SIG-M5 (cell line): ENCODE measurements at places on chromosomes 3 and 15.

DNA sequence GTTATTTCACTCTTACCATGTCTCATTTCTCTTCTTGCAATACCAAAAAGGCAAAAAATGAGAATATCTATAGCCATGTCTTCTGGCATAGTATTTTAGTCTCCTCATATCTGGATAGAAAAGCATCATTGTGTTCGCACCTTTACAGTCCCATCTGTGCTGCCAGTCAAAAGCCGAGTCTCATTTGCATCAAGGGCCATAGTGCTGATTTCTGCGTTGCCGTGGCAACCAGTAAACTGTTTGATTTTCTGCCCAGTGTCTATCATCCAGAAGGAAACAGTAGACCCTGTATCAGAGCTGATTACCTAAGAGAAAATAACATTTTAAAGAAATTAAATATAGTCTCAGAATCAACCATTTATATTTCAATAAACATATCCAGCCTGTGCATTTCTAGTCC lies 86.1 kb upstream of the SERPINI2 start:
- DNase-seq, result no peak

DNA sequence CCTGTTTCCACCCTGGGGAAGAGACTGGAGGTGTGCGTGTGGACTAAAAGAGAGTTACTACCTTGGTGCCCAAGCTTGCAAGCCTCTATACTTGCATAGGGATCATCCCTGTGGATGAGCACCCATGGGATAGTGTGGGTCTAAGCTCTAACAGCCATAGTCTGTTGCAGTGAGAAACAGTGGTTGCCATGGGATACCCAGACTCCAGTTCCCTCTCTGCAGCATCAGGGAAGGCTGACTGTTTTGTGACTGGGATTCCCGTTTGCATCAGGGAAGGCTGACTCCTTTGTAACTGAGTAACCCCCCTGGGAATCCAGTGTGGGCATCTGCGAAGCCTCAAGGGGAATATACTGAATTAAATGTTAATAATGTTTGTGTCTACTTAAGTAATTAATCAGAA lies 196.1 kb downstream of the ZNF621 start:
- DNase-seq, result no peak

DNA sequence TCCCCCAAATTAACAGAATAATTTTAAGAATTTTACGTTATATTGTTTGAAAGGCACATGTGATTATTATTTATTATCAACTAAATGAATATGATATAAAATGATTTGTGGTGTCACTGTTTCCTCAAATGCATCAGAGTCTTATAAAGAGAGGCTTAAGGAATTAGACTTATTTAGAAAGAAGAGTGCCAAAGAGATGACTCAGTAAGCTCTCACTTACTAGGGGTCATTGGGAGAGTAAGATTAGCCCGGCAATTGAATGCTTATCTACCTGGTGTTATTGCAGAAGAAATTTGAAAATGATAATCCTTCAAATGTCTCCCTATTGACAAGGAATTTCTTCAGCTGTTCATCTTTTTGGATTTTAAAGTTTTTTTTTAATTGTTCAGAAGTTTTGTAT lies 408.7 kb downstream of the OXSM start:
- DNase-seq, result no peak

DNA sequence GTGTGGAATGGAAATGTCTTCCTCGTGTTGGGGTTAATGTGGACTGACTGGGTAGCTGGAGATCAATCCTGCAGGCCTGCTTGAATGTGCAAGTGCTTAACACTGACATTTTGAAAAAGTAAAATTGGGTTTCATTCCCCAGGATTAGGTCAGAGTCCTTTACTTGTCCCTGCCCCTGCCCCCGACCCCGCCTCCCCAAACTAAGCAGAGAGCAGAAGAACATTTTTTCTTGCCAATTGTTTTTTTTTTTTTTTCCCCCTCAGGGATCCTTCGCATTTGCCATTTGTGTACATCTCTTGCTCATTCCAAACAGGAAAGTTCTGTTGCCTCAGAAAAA lies 147.0 kb upstream of the NR2F2 start:
- DNase-seq, result no peak

- DNase-seq, result no peak
Observed at GRCh38 chr3:4982773-4983738, 3.8 kb downstream of the BHLHE40 start.

DNA sequence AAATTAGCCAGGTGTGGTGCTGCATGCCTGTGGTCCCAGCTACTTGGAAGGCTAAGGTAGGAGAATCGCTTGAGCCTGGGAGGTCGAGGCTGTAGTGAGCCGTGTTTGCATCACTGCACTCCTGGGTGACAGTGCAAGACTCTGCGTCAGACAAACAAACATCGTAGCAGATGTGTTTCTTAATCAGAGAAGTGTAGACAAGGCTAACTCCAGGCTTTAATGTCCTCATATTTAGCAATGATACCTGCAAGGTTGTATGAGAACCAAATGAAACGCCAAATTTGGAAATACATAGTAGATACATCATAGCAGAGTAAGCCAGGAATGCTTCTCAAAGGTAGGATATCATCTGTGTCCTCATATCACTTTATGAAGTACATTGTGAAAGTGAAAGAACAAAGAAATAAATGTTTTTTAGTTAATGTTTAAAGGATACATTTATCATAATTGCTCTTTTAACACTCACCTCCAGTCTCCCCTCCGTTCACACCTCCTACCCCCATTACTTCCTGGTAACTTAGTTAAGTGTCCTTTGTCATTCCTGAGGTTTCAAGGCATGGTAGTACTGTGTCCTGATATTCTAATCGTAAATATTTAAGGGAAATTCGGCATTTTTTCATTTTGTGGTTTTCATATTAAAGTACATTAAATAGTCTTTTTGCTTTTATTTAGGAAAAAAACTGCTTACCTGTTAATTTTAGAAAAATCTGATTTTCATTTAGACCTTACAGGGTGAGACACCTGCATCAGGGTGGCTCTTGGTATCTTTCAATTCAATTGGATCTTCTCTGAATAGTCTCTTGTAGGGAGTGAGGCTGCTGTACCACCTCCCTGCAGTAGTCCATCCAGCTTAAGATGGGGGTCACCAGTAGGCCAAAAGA lies 96.1 kb downstream of the OPA1 start:
- DNase-seq, result no peak

DNA sequence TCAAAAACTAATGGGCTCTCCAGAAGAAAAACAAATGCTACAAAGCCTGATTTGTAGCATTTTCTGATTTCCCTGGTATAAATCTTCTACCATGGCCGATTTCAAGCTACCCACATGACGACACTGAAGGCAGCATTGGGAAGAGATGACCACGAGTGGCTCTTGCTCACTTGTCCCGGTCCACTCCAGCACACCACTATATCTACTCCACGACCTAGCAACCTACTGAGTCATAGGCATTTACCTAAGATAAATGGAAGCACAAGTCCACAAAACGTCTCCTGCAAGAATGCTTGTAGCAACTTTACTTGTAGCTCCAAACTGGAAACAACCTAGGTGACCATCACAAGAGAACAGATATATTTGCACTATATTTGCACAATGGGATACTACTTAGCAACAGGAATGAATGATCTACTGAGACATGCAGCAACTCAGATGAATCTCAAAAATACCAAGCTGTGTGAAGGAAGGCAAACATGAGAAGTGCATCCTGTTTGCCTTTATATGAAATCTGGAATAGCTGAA lies 60.8 kb upstream of the HES1 start:
- no peak for DNase-seq

GRCh38 chr15:60735559-60736047 lies 256.7 kb upstream of the ICE2 start:
- no peak for DNase-seq

DNA sequence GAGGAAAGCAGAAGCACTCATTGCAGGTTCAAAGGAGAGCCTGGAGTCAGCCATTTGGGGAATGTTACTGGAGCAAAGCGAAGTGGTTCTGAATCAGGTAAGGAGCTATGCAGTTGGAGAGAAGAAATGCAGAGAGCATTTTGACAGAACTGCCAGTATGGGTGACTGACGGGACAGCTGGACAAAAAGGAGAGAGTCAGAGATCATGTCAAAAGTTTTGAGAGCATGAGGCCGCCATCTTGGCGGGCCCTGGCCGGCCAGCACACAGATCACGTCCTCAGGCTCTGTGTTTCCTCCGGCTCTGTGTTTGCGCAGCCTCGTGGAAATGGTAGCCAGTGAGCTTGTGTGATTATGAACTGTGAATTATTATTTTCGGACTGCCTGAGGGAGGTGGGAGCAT lies 29.8 kb upstream of the UBE3A start:
- no peak for DNase-seq

DNA sequence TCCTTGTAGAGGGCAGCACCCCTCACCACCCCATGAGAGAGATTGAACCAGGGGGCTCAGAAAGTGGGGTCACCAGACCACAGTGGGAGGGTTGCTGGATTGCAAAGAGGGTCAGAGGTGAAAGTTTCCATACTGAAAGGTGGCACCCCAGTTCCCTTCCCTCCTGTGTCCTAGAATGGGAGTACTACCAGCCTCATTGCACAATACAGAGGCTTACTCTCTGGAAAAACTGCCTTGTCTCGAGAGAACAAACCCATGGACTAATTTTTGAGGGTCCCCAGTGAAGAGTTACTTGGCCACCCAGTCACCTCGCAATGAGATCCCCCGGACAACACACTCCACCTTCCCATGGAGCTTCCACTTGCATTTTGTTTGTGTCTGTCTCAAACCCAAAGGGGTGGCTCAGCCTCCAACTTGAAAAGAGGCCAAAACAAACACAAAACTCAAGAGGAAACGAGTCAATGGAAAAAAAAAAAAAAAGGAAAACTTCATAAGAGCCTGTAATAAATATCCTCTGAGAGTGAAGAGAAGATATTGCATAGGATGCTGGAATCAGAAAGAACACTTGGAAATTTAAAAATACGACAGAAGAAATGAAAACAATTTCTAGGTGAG lies 18.6 kb downstream of the MESP2 start:
- DNase-seq, result no peak

- DNase-seq, result no peak
Observed at GRCh38 chr3:156449710-156450574, 105.0 kb downstream of the SSR3 start.

GRCh38 chr15:95558916-95559315 lies 771.6 kb upstream of the NR2F2 start:
- no peak for DNase-seq

DNA sequence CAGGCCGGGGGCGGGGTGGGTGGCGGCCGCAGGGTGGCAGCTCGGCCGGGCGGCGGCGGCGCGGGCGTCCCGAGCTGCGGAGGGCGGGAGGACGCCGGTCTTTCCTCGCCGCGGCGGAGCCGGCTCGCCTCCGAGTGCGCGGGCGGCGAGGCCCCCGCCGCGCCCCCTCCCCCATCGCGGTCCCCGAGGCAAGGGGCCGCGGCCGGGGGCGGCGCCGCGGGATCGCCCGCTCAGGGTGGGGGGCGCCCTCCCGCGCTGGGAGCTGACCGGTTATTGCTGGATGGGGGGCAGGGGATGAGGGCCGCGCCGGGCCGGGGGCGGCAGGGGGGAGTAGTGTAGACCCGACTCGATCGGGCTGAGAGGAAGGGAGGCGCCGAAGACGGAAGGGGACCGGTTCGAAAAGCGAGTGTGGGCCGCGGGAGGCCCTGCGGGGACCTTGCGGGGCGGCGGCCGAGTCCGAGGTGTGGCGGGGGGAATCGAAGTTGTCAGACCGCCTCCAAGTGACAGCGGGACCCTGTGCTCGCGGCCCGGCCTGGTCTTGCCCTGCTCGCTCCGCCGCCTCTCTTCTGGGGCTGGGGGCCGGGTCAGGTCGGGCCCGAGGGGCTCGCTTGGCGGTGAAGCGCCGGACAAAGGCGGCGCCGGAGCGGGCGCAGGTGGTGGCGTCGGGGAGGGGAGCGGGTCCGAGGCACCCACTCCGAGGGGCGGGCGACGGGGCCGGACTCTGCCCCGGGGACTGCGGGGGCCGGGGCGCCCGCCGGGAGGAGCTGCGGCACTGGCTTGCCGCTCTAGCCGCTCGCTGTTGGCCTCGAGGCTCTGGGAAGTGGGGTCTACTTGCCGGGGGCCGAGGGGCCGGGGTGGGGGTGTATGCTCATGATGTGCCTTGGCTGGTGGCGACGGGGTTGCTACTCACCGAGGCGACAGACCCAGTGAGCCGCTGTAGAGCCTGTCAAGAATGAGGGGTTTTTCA lies 1.1 kb downstream of the BAHD1 start:
- DNase-seq, result no peak

DNA sequence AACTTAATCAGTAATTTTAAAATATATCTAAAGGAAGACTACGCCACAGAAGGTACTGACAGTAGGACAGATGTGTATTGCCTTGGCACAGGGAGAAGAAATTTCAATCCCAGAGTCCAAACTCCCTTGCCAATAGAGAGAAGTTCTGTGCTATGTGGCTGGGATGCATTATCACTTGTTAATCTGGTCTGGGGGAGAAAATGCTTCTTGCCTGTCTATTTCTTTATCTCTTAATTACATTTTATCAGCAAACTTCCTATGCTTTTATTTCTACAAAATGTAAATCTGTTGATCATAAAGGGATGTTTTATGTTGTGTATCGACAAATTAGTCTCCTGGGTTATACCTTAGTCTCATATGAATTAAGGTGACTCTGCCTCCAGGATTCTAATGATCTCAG lies 21.7 kb downstream of the RBMS3 start:
- DNase-seq, result no peak

GRCh38 chr3:98482717-98483482 lies 14.6 kb upstream of the OR5K2 start:
- DNase-seq, result no peak

DNA sequence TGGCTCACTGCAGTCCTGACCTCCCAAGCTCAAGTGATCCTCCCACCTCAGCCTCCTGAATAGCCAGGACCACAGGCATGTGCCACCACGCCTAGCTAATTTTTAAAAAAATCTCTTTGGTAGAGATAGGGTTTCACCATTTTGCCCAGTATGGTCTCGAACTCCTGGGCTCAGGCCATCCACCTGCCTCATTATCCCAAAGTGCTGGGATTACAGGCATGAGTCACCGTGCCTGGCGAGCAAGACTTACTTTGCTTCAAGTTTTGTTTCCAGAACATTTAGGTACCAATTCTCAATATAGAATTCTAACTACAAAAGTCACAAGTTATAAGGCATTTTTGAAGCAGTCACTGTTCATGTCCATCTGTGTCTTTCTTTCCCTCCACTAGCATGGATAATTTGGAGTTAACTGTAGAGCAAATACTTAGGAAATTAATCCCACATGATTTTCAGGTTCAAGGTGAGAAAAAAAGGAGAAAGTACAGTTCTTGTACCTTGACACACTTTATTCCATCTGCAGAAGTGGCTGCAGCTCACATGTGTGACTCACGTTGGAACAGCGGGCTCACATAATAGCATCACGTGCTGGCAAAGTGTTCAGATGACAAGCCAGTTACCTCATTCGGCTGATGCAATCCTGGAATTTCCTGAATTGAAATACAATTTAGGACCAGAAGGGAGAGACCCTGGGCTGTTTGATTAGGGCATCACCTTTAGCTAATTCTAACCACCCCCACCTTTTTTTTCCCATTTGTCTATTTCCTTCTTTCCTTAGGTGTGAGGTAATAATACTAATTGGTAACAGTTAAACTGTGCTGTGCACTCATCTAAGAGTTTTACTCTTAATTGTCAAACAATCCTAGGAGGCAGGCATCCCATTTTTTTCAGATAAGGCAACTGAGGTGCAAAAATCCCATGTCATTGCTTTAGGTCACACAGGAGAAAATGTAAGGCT lies 46.9 kb upstream of the NEDD4 start:
- no peak for DNase-seq

GRCh38 chr3:105444725-105445124 lies 78.0 kb downstream of the ALCAM start:
- no peak for DNase-seq
